NCI-H187 (cell line): ENCODE measurements at places on chromosomes 6 and 20.

- no peak for DNase-seq
Measured at GRCh38 chr20:35468671-35469334, 13.4 kb downstream of the CEP250 start.

- no peak for DNase-seq
Measured at GRCh38 chr6:21227486-21227885, 366.1 kb upstream of the SOX4 start.

- DNase-seq, result no peak
Measured at GRCh38 chr20:41234546-41234945, 83.0 kb downstream of the ZHX3 start.

DNA sequence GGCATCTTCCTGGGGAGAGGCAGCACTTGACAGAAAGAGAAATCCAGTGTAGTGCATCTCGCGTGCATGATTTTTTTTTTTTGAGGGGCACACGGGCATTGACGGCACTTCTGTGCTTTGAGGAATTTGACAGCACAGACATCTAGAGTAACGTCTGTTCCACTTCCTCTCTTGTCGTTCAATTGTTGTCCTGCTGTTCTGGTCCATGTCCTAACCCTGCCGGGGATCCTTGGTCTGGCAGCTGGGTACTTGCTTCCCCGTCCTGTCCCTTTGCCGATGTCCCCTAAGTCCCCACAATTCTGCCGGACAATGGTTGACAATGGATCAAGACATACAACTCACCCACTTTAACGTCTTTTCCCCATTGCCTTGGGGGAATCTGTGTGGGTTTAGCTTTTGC lies 46.0 kb upstream of the NAA20 start:
- no peak for DNase-seq
